ENCODE measurements at places on chromosomes 7 and 10.
A peak's percentile ranks its signal among the peaks of the same experiment; 100 is the strongest.

DNA sequence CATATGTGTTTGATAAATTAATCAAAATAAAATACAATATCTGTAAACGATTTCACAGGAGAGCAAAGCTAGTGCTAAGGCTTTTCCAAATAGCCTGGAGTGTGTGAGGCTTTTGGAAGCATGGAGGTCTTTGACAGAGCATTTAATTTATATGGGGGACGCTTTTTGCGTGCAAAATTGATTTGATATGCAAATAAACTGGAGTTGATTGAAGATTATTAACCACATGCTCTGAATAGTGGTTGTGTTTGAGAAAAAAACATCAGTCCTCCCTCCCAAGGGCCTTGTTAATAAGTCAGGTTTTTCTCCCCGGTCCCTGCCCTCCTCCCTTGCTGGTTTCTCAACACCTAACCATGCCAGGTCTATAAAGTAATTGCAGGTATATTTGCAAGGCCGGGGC, 85.1 kb upstream of the FGFR2 start:
- H3K27me3 ChIP-seq, result no peaks in the 10 kb centered on the region
- no peak overlapping the region for H3K27ac ChIP-seq
- no peak overlapping the region for H3K4me3 ChIP-seq
- DNase-seq, result no peak
- H3K4me1 ChIP-seq, result no peaks in the 10 kb centered on the region

DNA sequence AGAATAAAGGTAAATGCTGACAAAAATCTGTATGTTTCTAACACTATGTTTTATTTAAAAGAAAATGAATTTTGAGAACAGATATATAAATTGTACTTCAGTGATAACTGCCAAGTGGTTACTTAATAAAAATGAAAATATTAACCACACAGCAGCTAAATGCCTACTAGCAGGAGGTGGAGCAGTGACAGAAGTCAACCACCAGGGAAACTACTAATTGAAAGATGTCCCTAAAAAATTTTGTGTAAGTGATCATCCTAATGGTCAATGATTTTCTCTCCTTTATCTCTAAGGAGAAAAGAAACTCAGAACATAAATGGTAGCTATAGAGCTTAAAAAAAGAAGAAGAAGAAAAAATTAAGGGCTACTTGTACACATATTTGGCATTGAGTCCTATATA, 22.9 kb downstream of the WNT16 start:
- no peaks in the 10 kb centered on the region for H3K36me3 ChIP-seq
- H3K27me3 ChIP-seq, result no peaks in the 10 kb centered on the region
- DNase-seq, result no peak
- no peak overlapping the region for H3K4me3 ChIP-seq

- peaks cover 9% of the 10 kb centered on the region for H3K27me3 ChIP-seq
- DNase-seq, result no peak
- H3K36me3 ChIP-seq, result no peaks in the 10 kb centered on the region
Observed at GRCh38 chr10:48699011-48699627, 14.4 kb downstream of the WDFY4 start.

GRCh38 chr10:12042409-12042796, 206 bp downstream of the UPF2 start:
- H3K27ac ChIP-seq, result peak overlapping the region; percentile 100
- H3K27me3 ChIP-seq, result no peaks in the 10 kb centered on the region

DNA sequence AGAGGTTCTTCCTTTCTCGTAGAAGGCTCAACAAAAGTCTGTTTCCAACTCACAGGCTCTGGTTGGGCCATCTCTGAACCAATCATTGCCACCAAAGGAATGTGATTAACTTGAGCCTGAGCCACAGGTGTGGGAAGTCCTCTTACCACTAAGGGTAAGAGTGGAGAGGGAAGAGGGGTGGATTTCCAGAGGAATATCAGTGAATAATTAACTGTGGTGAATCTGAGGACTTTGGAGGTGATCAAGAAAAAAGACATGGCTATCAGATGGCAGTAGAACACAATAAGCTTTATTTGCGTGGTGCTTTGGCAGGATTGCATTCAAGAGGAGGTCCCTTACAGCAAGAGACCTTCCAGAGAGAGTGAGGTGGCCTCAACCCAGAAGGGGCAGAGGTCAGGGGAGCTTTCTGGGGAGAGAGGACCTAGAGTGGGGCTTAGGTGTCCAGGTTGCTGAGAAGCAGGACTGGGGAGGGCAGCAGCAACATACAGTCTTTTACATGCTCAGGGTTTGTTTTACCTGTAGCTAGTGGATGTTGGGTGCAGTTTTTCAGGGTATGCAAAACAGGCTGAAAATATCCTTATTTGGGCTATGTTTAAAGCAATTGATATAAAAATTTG, 61.4 kb downstream of the BBS9 start:
- no peaks in the 10 kb centered on the region for H3K27me3 ChIP-seq
- H3K4me1 ChIP-seq, result no peaks in the 10 kb centered on the region
- no peak for DNase-seq
- no peak overlapping the region for H3K4me3 ChIP-seq

DNA sequence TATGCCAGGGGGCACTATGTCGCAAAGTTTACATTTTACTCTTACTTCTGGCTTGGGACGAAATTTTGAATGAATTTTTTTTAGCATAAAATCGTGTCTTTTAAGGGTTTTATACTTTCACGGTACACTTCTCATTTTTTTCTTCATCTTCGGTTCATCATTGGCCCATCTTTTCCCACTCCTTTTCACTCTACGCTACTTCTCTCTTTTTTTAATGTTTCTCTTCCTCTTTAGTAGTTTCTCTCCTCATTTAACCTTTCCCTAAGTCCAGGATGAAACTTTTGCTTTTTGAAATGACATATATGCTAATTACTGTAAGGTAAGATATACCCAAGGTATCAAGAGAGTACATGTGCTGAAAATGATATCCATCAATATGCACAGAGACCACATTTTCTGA, 39.5 kb downstream of the C7orf33 start:
- H3K36me3 ChIP-seq, result no peaks in the 10 kb centered on the region
- H3K27me3 ChIP-seq, result no peaks in the 10 kb centered on the region
- no peaks in the 10 kb centered on the region for H3K4me1 ChIP-seq
- DNase-seq, result no peak

- DNase-seq, result peak; percentile 31
- no peaks in the 10 kb centered on the region for H3K27me3 ChIP-seq
- peak overlapping the region; percentile 93 for H3K27ac ChIP-seq
- peaks cover 9% of the 10 kb centered on the region for H3K36me3 ChIP-seq
- peak overlapping the region; percentile 91 for H3K4me3 ChIP-seq
- H3K4me1 ChIP-seq, result peaks cover 4% of the 10 kb centered on the region
Observed at GRCh38 chr7:100080907-100081534, 502 bp downstream of the ZNF3 start.

DNA sequence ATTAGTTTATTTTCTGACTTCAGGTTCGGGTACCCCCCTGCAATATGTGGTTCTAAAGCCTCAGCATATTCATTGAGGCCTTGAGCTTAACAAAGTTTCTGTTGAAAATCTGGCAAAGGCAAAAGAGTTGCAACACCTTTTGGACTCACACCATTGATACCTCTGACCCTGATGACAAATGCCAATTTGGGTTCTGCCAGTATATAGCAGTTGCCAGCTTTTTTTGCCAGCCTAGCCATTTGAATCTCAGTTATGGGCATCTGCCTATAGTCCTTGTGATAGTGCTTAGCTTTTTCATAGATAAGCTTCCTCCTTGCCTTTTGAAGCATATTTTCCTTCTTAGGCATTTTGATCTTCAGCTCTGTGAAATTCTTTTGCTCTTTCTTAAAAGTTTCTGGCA, 31.9 kb downstream of the LIPJ start:
- no peak for DNase-seq
- H3K27ac ChIP-seq, result no peak overlapping the region
- no peaks in the 10 kb centered on the region for H3K27me3 ChIP-seq
- no peak overlapping the region for H3K4me3 ChIP-seq
- H3K36me3 ChIP-seq, result no peaks in the 10 kb centered on the region

DNA sequence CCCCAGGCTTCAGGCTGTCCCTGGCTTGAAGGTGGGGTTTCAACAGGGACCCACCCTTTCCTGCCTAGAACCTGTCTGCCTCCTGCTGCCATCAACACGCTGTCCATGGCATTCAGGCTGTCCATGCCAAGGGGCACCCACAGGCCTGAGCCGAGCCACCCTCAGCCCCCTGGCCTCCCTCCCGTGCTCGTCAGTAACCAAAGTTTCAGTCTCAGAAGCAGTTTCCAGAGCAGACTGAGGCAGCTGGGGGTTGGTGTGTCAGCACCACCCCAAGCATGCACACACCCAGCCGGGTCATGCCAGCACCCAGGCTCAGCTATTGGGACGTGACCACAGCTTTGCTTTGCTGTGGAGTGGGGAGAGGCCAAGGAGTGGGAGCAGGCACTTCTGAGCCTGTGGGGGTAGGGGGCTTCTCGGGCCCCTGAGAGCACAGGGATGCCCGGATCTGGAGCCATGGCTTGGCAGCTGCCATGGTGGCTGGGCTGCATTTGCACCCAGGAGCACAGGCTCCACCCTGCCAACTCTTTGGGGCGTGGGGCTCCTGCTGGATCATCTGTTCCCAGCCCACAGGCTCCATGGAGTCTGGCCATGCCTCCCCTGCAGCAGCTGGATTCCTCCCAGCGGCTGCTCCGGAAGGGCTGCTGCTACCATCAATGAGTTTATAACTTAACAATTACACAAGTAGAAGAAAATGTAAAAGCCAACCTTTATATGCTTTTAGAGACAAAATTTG, 314.5 kb upstream of the SEMA3C start:
- H3K4me1 ChIP-seq, result no peaks in the 10 kb centered on the region
- H3K36me3 ChIP-seq, result no peaks in the 10 kb centered on the region
- no peak overlapping the region for H3K4me3 ChIP-seq
- no peaks in the 10 kb centered on the region for H3K27me3 ChIP-seq
- no peak overlapping the region for H3K27ac ChIP-seq

DNA sequence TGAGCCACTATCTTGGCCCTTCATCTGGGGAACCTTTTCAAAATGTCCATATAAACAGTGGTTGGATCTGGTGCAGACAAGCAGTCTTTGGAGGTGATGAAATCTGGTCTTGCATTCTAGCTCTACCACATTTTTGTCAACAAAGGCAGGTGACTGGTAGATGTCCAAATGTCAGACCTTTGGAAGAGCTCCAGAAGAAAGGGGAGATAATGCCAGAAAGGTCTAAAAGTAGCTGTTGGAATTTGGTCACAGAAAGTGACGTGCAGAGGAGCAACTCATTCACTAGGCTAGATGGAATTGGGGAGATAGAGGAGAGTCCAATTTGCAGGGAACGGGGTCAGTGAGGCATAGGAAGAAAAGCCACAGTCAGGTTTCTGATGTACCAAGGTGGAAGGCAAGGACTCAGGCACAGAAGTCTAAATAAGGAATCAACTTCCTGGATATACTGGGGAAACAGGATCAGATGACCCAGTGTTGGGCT, 36.4 kb upstream of the WAC start:
- H3K4me1 ChIP-seq, result no peaks in the 10 kb centered on the region
- no peaks in the 10 kb centered on the region for H3K36me3 ChIP-seq
- no peak for DNase-seq
- no peak overlapping the region for H3K4me3 ChIP-seq

GRCh38 chr7:5824297-5824610, 42.8 kb upstream of the RNF216 start:
- H3K4me3 ChIP-seq, result no peak overlapping the region
- peaks cover 2% of the 10 kb centered on the region for H3K4me1 ChIP-seq
- no peak overlapping the region for H3K27ac ChIP-seq
- H3K36me3 ChIP-seq, result no peaks in the 10 kb centered on the region
